ENCODE measurements at places on chromosomes 1 and 21. TPM values are rescaled to one million over a fixed set of nuclear protein-coding genes. Genes with fewer than 3 reads are reported as not detected.

GRCh38 chr1:10741696-10742095 is 54.8 kb downstream of the CASZ1 start:
- DNase-seq: no peak

DNA sequence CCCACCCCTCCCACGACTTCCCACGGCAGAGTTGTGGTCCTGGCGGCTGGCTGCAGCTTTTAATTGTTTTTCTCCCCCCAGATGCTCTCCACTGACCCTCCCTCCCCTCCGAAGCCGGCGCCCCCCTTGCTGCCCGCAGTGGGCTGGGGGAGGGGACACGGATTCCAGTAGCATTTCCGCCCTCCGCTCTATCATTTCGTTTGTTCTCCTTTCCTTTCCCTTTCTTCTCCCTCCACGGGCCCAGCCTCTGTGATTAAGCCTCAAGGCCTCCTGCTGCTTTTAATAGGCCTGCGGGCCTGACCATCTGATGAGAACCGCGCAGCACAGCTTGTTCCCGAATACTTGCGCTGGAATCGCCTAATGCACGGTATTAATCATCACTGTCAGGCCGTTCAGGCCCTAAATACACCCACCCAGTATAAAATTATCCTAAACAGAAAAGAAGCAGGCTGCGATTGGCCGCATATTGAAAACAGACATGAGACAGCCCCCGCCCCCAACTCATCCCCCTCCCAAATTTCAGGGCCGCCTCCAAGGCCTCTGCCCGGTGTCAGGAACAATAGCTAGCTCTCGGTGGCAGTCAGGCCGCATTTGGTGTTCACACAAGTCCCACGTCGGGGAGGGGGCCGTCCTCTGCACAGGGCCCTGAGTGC is 102.0 kb upstream of the ARHGEF16 start:
- DNase-seq: no peak

DNA sequence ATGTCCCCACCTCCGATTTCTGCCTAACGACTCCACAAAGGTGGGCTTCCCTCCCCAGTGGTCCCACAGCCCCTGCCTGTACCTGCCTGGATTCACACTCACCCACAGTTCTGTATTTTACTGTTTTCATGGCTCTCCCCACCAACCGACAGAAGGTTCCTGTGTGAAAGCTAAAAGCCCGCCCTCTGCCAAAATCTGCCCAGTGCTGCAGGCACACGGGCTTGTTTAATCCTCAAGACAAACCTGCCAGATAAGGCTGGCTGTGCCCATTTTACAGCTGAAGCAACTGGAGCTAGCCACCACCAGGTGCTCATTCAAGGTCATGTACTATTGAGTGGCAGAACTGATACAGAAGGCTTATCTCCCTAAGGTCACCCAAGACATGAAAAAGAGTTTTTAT is 114.5 kb downstream of the HIVEP3 start:
- DNase-seq: no peak

- no peak for DNase-seq
These were observed 73.1 kb downstream of the HMCN1 start for GRCh38 chr1:185807275-185807674.

GRCh38 chr1:17558541-17558940 is 19.0 kb downstream of the ARHGEF10L start:
- DNase-seq: no peak

The GFI1 gene
- 0.04 TPM for polyA plus RNA-seq

The ALPL gene
- polyA plus RNA-seq: 1.8 TPM

The GJA8 gene
- polyA plus RNA-seq: not detected

The CCDC27 gene
- polyA plus RNA-seq: not detected

All from AG04450 (cell line).